ENCODE measurements at places on chromosomes 7 and 10.

GRCh38 chr7:76513817-76514799, 3.8 kb downstream of the UPK3B start:
- no peak for DNase-seq

- DNase-seq, result no peak
Observed at GRCh38 chr7:25319707-25320106, 91.4 kb upstream of the NPVF start.

- DNase-seq, result no peak
Observed at GRCh38 chr7:111051832-111052231, 39.1 kb upstream of the LRRN3 start.

DNA sequence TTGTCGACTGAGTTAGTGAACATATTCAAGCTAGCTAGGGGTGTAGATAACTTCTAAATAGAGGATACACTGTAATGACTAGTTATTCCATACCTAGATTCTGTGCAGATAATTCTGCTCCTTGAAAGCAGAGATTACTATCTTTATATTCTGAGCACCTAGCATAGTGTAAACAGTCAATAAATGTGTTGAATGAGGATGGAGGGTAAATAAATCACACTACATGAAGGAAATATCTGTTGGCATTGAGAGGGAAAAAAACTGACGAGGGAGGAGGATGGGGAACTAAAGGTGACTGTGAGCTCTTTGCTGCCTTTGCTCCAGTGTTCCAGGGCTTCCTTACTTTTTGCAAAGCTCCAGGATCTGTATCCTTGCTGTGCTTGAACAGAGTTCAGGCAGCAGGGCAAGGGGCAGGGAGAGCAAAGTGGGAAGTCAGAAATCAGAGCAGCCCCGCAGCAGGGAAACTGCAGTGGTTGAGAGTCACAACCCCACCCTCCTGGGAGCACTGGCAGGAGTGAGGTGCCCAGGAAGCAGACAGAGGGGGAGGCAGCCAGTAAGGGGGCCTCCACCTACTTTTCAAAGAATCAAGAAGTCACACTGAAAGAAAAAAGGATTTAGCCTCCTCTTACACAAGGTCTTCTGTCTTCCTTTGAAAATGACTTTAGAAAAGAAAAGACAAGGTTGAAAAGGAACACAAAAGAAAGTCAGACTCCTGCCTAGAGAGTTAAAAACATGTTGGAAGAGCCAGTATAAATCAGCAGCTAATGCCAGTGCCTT, 71.8 kb upstream of the LRRN3 start:
- no peak for DNase-seq

DNA sequence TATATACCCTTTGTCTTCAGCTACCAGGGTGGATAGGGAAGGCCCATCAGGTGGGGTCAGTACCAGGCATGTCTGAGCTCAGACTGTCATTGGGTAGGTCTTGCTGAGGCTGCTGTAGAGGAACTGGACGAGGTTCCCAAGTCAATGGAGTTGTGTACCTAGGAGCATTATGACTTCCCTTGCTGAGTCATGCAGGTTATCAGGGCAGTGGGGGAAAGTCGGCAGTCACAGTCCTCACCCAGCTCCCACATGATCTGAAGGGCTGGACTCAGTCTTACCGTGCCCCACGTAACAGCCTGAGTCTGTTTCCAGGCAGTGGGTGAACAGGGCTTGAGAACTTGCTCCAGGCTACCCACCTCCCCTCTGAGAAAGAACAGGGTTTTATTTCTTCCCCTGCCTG, 260.8 kb upstream of the COBL start:
- no peak for DNase-seq

GRCh38 chr10:33178026-33178755, 156.3 kb downstream of the NRP1 start:
- DNase-seq, result no peak

- no peak for DNase-seq
Observed at GRCh38 chr7:156836443-156836842, 56.5 kb downstream of the LMBR1 start.

DNA sequence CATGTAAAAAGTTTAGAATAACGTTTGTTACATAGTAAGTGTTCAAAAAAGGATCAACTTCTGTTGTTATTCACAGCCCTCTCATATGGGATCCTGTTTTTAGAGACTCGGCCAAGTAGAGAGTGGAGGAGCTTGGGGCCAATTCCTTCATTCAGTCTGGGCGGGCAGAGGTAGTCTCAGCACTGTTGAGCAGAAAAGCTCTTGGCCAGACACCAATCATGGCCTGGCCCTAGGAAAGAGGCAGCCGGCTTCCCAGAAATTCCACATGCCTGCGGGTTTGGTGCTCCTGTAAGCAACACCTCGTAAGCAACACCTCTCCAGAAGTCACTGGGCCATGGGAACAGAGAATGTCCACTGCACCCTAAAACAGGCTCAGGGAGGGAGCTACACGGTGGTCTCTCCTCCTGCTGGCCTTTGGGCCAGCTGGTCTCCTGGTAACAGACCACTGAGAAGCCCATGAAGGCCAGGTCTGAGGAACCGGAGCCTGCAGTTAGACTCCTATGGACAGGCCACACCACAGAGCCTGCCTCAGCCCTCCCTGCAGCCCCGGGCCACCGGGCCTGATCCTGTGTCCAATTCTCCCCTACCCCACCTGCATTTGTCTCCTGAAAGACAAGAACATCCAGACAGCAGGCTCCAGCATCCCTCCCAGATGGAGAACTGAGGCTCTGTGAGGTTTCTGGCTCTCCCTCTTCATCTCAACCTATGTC, 149.1 kb downstream of the GRID1 start:
- no peak for DNase-seq

DNA sequence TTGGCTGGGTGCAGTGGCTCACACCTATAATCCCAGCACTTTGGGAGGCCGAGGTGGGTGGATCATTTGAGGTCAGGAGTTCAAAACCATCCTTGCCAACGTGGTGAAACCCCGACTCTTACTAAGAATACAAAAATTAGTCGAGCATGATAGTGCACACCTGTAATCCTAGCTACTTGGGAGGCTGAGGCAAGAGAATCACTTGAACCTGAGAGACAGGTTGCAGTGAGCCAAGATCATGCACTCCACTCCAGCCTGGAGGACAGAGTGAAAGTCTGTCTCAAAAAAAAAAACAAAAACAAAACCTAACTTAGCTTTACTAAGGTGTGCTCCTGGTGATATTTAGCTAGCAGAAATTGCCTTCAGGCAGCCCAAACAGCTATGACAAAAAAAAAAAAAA, 24.3 kb upstream of the VDAC2 start:
- no peak for DNase-seq

DNA sequence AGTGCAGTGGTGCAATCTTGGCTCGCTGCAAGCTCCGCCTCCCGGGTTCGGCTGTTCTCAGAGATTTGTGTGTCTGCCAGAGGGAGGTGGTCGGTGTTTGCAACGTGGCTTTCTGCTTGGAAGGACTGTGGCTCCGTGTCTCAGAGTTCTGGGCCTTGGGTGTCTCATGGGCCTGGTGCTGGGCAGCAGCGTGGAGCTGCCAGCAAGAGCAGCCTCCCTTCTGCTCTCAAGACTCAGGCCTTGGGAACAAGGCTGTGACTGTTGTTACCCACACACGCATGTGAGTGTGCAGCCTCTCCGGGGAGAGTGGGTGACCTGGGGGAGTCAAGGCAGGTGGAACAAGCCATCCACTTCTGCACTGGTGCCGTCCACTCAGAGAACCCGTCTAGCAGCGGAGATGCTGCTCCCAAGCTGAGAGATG, 52.0 kb downstream of the VIPR2 start:
- no peak for DNase-seq

GRCh38 chr7:4745971-4746919, 29.2 kb upstream of the AP5Z1 start:
- no peak for DNase-seq

DNA sequence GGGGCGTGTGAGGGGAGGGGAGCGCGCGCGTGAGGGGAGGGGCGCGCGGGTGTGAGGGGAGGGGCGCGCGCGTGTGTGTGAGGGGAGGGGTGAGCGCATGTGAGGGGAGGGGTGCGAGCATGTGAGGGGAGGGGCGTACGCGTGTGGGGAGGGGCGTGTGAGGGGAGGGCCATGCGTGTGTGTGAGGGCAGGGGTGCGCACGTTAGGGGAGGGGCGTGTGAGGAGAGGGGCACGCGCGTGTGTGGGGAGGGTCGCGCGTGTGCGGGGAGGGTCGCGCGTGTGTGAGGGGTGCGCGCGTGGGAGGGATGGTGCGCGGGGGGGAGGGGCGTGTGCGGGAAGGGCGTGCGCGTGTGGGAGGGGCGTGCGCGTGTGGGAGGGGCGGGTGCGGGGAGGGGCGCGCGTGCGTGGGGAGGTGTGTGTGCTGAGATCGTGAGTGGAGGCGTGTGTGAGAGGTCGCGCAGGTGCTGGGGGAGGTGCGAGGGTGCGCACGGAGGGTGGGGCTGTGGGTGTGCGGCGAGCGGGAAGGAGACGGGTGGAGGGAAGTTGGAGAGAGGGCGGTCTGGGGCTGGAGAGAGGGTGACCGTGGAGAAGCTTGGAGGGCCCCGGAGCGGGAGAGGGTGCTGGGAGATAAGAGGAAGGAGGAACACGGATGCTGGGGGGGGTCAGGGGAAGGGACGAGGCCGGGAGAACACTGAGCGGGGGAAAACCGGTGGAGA, 19.7 kb downstream of the MXI1 start:
- DNase-seq, result no peak

DNA sequence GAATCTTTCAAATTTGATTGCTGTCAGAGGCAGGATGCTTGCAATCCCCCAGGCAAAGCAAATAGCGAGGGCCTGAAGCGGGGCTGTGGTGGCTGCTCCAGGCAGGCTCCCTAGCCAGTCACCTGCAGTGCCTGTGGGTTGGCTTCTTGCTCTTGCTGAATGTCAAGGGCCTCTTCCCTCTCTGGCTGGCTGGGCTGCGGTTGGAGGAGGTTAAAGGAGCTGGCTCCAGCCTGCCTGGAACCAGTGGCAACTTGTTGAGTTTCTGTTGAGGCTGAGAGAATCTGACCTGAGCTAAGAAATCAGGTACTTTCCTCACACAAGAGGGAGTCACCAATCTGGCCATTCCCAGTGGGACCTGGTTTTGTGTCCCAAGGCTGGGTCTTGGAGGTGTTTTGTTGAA, 134.7 kb downstream of the TMEM178B start:
- no peak for DNase-seq

GRCh38 chr7:93016681-93017381, 100.9 kb downstream of the SAMD9 start:
- no peak for DNase-seq

GRCh38 chr7:144529269-144529926, 125.9 kb upstream of the NOBOX start:
- DNase-seq, result no peak

DNA sequence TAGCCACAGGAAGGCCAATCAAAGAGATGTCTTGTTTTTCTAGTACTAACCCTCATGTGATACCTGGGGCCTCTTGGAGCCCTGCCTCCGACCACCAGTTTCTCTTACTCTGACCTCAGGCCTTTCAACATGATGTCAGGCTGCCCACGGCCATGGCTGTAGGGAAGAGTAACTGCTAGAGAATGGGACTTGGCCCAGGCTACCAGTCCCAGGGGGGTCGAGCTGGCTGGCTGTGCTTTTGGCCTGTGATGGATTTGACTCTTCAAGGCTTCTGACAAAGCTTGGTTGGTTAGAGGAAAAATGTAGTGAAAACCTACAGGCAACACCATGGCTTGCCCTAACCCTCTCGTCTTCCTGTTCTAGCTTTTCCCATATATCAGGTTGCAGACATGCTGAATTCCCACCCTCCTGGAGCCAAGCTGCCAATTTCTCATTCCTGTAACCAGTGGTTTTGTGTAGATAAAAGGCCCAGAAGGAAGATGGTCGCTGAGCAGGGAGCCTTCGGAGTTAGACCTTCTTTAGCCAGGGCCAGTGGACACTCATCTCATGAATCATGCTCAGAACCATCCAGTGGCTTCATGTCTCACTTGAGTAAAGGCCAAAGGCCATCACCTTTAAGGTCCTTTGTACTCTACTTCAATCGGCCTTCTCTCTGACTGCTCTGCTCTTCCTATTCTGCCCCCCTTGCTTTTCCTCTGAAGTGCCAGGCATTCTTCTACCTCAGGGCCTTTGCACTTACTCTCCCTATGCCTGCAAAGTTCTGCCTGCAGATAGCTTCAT, 19.7 kb downstream of the SUFU start:
- DNase-seq, result no peak

- DNase-seq, result no peak
Observed at GRCh38 chr7:130917669-130918128, 183.7 kb upstream of the KLF14 start.

DNA sequence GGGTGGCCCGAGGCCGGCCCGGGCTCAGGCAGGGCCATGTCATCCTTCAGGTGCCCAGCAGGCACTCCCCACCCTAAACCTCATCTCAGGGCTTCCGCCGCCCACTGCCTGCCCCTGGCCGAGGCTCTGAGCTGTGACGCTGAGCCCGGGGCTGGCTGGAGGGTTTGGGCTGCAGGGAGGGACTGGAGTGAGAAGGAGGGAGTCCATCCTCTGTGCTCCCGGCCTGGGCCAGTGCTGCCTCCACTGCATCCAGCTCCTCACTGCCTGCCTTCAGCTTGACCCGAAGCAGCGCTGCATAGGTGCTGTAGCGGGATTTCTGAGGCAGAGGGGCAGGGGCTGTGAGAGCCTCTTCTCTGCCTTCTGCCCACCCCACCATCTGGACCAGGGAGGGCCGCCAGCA, 7.6 kb downstream of the NFKB2 start:
- no peak for DNase-seq

- DNase-seq, result no peak
Observed at GRCh38 chr10:43407148-43407575, 1.8 kb downstream of the HNRNPF start.

- DNase-seq, result no peak
Observed at GRCh38 chr7:51035716-51036115, 253.0 kb upstream of the GRB10 start.

GRCh38 chr10:60304829-60305379, 84.8 kb downstream of the ANK3 start:
- no peak for DNase-seq

- no peak for DNase-seq
Observed at GRCh38 chr7:138258197-138258559, 181.9 kb downstream of the AKR1D1 start.

- no peak for DNase-seq
Observed at GRCh38 chr7:110633313-110633712, 457.6 kb upstream of the LRRN3 start.

- no peak for DNase-seq
Observed at GRCh38 chr10:131843881-131844284, 56.9 kb upstream of the PPP2R2D start.

Measured in activated CD8-positive, alpha-beta memory T cell treated with anti-CD3 and anti-CD28 coated beads for 48 hours (primary cell).